ENCODE measurements at places on chromosomes 2 and 18.

GRCh38 chr2:85523903-85524335, 15.0 kb upstream of the MAT2A start:
- DNase-seq, result no peak

DNA sequence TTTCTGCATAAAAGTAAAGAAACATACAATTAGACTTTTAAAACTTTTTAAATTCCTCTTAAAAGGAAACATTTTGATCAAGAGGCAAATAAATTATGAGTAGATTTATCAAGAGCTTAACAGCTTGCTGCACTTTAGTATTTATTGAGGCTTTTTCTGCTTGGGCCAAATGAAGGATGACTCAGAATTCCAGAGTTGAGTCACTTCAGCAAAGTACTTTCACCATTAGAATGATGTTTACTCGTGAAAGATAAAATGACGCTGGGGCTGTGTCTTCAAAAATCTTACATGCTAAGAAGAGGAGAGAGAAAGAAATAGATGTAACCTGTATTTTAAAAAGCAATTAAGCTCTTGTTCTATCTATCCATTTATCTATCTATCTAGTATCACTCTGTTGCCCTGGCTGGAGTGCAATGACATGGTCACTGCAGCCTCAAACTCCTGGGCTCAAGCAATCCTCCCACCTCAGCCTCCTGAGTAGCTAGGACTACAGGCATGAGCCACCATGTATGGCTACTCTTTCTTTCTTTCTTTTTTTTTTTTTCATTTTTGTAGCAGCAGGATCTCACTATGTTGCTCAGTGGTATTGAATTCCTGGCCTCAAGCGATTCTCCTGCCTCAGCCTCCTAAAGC, 75.3 kb upstream of the RIOK3 start:
- DNase-seq, result no peak

- DNase-seq, result no peak
These were observed 509.6 kb upstream of the TCF4 start for GRCh38 chr18:56097621-56098020.

- no peak for DNase-seq
These were observed 32.1 kb upstream of the PTMA start for GRCh38 chr2:231676243-231676642.

DNA sequence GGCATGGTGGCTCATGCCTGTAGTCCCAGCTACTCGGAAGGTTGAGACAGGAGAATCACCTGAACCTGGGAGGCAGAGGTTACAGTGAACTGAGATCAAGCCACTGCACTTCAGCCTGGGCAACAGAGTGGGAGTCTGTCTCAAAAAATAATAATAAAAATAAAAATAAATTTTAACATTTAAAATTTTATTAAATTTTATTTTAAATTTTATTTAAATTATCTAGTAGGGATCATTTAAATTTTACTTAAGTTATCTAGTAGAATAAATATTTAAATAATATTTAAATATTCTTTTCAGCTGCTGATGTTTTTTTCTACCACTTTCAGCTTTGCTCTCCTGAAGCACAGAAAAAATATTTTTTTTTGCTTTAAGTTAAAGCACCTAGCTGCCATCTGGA, 10.4 kb downstream of the COBLL1 start:
- DNase-seq, result no peak

GRCh38 chr2:239264838-239265651, 135.8 kb downstream of the HDAC4 start:
- no peak for DNase-seq

- DNase-seq, result no peak
These were observed 41.3 kb upstream of the GYPC start for GRCh38 chr2:126614524-126615227.

DNA sequence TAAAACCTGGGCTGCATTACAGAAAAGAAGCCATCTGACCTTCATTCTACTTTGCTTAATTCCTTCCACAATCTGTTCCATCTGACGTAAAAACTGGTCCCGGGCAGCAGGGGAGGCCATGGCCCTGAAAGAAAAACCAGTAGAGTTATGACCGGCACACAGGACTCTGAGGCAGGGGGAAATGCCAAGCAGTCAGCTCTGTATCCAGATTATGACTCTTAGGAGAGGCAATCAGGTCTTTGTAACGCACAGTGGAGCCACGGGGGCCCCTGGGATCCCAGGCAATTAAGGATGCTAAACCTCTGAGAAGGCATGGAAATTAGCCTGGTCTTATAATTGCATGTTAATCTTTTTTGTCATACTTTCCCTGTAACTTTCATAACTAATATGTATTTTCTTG, 78.4 kb downstream of the CCDC93 start:
- no peak for DNase-seq

DNA sequence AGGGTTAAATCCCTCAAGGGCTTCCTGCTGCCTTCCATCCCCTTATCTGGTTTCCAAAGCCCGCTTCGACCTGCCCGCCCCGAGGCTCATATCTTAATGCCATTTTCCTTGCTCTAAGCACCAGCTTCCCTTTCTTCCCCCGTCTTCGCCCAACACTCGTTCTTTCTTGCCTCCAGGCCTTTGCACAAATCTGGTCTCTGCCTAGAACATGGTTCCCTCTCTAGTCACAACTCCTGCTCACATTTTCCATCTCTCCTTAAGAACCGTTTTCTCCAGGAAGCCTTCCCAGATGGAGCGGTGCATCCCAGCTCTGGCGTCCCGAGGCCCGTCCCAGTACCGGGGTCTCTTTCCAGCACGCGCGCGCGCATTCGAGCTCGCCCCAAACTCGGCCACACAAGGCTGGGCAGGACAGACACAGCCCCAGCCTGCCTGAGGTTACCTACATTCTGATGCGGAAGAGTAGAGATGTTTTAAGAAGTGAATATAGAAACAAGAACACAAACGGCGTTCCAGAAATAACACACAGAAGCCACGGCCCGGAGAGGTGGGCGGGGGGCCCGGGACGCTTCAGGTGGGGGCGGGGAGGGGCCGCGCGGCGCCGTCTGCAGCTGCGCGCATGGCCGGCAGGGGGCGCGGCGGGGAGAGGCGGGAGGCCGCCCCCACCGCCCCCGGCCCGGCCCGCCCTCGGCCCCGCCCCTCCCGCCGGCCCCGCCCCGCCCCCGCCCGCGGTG, at the start of gene DGKD:
Gene DGKD (plus strand): TSS at position 726 of the 731 bp plus-strand sequence. CDS start 25 bp downstream, outside the sequence.
- DNase-seq, result no peak

GRCh38 chr2:144448389-144449027, 71.4 kb downstream of the ZEB2 start:
- no peak for DNase-seq

DNA sequence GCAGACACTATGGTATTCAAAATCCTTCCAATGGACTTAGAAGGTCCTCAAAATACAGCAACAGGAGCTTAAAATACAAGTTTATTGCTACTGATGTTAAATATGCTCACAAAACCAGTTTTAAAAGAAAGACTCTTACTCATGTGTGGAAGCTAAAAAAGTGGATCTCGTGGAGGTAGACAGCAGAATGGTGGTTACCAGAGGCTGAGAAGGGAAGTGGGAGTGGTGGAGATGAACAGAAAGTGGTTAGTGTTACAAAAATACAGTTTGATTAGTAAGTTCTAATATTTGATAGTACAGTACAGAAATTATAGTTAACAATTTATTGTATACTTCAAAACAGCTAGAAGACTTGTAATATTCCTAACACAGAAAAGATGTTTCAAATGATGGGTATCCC, 12.1 kb downstream of the ADAM17 start:
- no peak for DNase-seq

GRCh38 chr2:173226899-173227698, 127.6 kb upstream of the CDCA7 start:
- DNase-seq, result no peak

DNA sequence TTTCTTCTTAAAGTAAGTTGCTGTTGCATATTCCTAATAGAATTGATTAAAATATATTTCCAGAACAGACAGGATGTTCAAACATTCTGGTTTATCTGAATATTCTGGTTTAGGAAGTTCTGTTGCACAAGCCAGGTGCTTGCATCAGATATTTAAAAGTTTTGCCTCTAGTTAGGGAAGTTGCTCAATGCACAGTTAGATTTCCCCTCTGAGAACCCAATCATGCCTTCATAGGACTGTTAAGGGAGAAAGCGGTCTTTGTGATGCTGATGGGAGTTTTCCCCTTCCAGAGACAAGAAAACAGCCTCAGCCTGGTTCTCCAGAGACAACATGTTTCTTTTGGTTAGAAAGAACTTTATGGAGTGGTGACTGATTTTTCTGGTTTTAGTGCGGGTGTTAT, 65.6 kb upstream of the REV1 start:
- DNase-seq, result no peak

- DNase-seq, result no peak
These were observed 143.5 kb downstream of the RTN4 start for GRCh38 chr2:54906716-54907115.

DNA sequence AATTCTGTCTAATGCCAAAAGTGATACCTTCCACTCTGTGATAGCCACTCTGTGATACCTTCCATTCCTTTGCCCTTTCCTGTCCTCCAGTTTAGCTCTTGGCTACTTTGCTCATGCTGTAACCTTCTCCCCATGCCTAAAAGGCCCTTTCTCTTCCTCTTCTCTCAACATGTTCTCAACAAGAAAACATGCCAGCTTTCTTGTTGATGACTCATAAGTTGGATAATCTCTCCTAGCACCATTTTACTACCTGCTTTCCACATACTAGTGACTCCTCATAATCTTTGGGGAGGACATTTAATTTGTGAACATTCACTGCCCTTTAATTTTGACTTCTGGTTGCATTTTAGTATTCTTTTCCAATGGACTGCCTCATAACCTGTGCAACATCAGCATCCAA, 55.9 kb upstream of the NT5C1B start:
- no peak for DNase-seq

- no peak for DNase-seq
These were observed 23.6 kb upstream of the RBM44 start for GRCh38 chr2:237774811-237775553.

DNA sequence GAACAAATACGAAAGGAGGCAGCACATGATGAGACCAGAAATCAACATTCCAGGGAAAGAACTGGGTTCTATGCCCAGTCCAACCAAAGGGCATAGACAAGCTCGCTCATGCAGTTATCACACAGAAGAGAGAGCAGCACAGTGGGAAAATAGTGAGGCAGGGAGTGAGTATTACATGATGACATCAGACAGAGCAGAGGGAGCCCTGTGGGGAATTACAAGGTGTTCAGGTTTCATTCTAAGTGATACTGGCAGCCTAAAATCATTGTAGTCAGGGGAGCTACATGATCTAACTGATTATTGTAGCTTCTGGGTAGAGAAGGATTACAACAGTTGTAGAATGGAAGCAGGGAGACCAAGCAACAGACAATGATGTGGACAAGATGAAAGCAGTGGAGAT, 658.5 kb downstream of the ARHGAP15 start:
- DNase-seq, result no peak

DNA sequence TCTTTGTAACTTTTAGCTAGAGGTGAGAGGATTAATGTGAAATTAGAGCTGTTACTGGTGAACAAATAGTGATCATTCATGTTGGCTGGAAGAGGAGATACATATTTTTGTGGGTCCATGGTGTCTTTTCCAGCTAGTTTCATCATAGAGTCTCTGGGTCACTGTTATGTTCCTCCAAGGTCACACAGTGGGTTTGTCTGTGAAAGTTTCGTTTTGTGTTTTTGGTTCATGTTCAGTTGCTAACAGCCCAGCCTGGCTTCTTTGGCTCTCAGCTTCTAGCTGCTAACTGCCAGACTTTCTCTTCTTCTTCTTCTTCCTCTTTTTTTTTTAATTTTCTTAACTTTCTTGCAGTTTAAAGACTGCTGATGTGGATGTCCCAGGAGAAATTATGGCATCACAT, 480.0 kb upstream of the SYT4 start:
- DNase-seq, result no peak

DNA sequence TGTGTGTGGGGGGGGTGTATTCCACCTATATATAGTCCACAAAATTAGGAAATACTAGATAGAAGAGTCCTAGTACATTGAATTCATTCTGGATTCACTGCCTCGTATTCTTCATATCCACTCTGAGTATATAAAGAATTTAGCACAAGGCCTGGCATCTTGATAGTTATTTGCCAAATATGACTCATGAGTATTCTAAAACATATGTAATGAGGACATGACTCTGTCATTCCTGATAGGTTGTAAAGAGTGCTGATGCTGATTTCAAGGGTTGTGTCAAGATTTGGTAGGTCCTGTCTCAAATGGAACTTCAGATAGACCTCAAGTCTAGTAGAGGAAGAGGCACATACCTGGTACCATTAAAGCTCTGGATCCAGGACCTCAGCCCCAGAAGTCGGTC, 173.4 kb upstream of the BOD1L2 start:
- DNase-seq, result no peak

GRCh38 chr2:210496512-210496911, 20.0 kb upstream of the LANCL1 start:
- DNase-seq, result no peak

DNA sequence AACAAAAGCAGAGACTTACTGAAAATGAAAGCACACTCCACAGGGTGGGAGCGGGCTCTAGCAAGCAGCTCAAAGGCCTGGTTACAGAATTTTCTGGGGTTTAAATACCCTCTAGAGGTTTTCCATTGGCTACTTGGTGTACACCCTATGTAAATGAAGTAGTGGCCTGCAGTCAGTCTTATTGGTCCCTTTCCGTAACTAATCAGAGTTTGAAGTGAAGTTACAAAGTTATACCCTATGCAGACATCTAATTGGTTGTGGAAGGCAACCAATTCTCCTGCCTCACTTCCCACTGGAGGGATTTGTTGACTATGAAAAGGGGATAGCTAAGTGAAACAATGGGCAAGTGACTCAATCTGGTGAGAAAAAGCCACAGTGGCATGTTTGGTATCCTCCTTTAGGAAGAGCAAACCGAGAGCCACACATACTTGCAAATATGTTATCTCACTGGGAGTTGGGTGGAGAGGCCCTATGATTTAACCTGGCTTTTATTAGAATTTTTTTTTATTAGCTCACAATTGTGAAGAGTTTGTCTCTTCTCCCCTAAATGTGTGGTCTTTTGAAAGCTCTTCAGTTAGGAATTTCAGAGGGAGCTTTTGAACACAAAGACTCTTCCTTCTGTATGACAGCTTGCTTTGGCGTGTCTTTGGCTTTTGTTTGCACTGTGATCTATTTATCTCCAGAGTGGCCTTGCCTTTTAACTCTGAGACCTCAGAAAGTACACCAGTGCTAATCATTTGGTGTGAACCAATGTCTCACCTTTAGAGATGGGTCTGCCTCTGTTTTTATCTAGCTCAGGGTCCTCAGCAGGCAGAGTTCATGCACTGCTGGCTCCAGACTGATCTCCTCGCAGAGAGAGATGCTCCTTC, 69.6 kb downstream of the MAP4K4 start:
- peak; percentile 20 for DNase-seq

DNA sequence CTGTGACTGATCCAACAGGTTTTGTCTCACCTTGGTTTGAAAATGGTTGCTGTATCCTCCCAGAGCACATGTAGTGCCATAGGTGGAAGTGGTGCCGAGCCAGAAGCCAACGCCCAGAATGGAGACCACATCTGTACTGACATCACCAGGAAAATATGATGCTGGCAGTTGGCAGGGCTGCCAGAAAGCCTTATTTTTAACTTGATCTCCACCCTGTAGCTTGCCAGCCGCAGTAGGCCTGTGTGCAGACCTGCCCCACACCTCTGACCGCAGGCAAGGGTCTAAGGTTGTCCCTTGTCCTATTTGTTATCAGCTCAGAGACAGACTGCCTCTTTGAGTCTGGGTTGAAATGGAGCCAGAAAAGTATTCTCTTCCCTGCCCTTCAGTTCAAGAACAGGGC, 123.5 kb upstream of the EML6 start:
- DNase-seq, result no peak
